ENCODE measurements at places on chromosomes 2 and 18.

GRCh38 chr2:164178835-164179465 is 442.3 kb downstream of the GRB14 start:
- DNase-seq, result no peak

DNA sequence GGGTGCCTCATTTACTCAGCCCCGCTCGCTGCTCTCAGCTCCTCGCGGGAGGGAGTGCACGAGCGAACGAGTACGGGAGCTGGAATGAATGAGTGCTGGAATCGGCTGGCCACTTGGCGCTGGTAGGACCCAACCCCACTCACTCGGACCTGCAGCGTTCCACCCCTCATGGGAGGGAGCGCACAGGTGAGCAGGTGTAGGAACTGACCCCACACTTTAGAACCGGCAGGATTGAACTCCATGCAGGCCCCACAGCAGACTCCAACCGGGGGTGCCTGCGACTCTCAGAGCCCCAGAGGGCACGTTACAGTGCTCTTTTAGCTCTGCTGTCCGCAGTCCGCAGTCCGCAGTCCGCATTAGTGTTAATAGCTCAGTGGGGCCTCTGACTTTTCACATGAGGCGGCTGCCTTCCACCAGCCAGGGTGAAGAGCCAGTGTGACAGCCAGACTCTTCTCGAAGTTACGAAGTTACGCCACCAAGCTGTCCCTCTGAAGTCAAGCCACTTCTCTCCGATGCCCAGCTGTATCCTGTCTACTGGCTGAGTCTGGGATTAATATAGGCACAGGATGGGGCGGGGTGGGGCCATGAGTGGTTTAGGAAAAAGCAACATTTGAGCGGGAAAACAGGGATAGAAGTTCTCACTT is 102.7 kb upstream of the ARHGAP15 start:
- no peak for DNase-seq

DNA sequence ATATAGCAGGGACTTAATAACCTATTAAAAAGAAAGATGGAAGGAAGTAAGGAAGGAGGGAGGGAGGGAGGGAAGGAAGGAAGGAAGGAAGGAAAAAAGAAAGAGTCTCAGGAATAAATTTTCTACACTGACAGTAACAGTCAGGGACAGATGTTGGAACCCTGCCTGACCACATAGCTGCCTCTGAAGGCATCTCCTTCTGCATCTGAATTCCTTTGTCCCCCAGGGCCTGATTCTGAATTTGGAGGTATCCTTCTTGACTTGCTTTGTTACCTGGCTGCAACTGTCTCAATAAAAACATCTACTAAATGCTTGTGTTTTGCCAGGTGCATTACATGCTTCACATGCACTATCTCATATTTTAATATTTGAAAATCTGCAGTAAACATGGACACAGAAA is 17.4 kb upstream of the LRATD1 start:
- DNase-seq, result no peak

- DNase-seq, result no peak
Observed at GRCh38 chr18:65938592-65939372, 188.0 kb downstream of the CDH7 start.

- DNase-seq, result no peak
Observed at GRCh38 chr2:215435280-215435869, 493 bp downstream of the FN1 start.

DNA sequence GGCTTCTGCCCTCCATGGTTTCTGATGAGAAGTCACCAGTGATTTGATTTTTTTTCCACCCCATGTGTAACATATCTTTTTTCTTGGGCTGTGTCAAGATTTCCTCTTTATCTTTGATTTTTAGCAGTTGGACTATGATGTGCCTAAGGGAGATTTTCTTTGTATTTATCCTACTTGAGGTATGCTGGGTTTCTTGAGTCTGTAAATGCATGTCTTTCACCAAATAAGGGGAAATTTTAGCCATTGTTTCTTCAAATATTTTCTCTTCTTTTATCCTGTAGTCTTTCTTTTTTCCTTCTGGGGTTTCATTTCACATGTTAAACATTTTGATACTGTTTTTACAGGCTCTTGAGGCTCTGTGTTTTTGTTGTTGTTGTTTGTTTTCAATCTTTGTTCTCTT is 33.7 kb upstream of the PLB1 start:
- DNase-seq, result no peak

- DNase-seq, result no peak
Observed at GRCh38 chr2:120869036-120869729, 133.5 kb downstream of the GLI2 start.

DNA sequence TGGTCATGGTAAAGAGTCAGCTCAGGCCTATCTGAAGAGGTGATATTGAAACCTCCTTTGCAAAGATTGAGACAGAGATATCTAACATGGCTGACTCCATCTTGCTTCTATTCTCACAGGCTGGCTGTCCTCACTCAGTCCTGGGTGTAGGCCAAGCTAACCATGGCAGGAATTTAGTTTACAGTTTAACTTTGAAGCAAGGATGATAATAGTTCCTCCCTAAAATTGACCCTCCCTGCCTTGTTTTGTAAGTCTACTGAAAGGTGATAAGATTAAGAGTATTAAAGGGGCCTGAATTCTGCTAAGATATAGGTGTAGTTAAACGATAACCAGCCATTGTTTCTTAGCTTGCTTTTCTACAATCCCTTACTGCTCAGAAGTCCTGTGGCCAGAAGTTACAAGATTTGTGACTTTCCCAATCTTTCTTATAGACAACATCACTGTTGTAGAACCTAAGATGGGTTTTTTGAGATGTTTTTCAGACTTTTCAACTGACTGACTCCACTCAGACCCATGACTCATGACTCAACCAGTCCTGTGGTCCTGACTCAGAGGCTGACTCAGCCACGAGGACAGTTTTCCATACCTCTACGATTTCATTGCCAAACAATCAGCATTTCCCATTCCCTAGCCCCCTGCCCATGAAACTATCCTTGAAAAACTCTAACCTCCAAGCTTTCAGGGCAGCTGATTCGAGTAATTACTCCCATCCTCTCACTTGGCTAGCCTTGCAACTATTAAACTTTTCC is 195.7 kb upstream of the SESTD1 start:
- DNase-seq, result no peak

DNA sequence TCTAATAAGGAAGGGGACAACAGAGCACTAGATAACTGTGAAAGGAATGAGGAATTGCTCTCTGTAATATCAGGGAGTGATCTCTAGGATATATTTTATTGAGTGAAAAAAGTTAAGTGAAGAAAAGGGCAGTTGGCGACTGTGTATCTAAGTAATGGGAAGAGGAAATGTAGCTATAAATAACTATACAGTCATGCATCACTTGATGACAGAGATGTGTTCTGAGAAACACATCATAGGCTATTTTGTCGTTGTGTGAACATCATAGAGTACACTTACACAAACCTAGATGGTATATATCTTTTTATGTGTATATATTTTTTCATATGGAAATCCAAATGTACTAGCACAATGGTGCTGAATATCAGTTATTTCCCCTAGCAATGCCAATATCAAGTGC is 329.3 kb downstream of the TXNL1 start:
- no peak for DNase-seq

DNA sequence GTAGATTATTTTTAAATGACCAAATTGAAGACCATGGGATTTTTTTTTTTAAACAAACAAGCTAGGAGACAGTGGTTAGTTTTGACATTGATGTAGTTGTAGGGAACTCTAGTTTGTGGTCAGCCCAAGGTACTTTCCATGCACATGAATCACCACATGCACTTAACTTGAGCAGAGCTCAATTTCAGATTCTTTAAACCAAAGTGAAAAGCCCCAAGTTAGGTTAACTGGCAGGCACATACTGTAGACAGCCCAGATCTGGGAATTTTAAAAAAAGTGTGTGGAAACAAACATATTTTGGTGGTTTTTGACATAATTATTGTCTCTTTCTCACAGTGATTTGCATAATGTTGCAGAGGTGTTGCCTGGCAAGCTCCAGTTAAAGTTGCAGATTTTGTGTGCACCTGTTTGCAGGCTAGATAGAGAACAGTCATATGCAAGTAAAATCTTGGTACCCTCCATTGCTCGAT is 88.4 kb downstream of the BCL2L11 start:
- DNase-seq, result no peak

- DNase-seq, result no peak
Observed at GRCh38 chr2:41572154-41572553, 475.7 kb upstream of the PKDCC start.

GRCh38 chr2:169066897-169067296 is 2.5 kb upstream of the DHRS9 start:
- no peak for DNase-seq

GRCh38 chr18:45621061-45621511 is 5.8 kb downstream of the SLC14A2 start:
- peak; percentile 65 for DNase-seq

DNA sequence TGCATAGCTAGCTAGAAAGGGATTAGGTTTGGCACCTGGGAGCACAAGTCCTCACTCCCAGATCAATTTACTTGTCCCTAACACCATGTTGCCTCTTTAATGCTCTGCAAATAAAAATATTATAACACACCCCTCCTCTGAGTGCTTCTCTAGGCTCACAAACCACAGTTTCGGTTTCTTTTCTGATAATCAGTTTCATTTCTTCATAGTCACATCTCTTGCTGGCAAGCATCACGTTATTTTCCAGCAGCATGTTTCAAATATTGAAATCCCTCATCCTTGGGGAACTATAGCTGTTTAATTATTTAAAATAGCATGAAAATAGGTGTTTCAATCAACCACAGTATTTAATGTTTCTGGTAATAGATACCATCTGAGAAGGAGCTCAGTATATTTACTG is 13.9 kb upstream of the SMCHD1 start:
- DNase-seq, result peak; percentile 68

DNA sequence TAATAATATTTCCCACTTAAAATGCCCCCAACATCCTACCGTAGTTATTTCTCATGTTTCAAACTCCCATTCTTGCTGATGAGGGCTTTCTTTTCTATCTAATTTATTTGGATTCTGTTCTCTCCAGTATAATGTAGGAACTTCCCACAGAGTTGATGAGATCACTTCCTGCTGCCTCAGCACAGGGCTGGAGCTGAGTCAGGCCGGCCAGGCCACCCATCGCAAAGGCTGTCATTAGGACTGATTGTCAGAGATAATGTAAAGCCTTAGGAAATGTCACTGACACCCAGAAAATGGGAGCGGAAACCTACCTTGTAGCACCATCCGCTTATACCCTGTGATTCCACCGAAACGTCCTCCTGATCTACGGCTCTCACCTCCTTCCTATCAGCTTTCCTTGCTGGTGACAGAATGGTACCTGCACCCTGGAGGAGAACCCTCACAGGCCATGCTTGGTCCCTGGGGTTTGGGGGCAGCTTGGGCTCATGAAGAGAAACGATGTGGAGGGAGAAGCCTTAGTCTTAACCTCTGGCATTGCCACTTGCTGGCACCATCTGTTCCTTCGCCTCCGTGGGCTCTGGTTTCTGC is 672.8 kb upstream of the ID2 start:
- DNase-seq, result peak; percentile 9

DNA sequence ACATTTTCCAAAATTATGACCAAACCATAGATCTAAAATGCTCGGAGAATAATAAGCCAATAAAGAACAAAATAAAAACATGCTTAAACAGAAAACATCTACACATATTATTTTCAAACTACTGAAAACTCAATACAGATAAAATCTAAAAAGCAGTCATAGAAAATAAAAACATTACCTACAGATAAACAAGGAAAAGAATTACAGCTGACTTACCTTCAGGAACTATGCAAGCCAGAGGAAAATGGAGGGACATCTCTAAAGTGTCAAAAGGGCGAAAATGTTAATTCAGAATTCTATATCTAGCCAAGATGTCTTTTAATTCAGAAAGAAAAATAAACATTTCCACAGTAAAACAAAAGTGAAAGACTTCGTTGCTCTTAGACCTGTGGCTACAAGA is 112.9 kb upstream of the GYPC start:
- no peak for DNase-seq

GRCh38 chr2:127486247-127487058 is 39.8 kb downstream of the IWS1 start:
- no peak for DNase-seq

- no peak for DNase-seq
Observed at GRCh38 chr2:225668606-225669266, 269.2 kb downstream of the NYAP2 start.

DNA sequence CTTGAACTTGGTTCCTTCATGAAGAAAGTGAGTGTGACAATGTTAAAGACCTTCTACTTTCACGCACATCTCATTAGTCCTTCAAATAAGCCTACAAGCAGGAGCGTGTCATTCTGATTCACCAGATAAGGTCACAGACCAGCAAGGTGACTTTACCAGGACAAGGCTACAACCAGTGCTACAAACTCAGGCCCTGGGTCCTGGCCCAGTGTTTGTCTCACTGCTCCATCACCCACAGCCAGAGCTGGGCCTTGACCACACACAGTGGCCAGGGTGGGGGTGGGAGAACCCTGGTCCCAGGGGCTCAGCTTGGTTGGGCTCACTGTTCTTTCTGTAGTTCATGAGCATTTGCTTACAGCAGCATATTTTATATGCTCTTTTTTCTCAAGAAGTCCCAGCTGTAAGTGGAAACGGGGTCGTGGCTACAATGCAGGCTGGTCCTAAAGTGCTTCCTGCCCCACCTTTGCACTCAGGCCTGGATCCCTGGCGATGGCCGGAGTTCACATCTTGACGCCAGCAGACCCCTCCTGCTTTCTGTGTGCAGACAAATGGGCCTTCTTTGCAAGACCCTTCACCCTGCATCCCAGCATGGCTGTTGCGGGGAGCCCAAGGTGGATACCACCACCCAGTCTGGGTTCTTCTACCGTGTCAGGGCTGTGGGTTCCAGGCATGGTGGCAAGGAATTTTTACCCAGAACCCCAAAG is 153.6 kb upstream of the EPAS1 start:
- no peak for DNase-seq

- no peak for DNase-seq
Observed at GRCh38 chr2:66694087-66694860, 259.3 kb downstream of the MEIS1 start.

DNA sequence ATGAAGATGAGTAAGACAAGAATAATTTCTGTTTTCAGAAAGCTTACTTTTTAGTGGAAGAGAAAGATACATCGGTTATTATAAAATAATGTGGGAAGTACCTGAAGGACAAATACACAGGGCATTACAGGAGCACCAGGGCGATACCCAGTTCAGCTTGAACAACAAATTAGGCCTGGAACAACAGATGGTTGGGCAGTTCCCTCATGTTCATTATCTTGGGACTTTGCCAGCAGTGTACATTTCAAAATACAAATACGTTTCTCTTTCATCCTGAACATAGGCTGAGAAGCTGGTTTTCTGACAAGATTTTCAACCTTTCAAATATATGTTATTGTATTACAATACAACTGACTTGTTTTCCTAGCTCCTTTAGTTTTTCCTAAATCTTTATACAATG is 79.6 kb downstream of the TGIF1 start:
- DNase-seq, result no peak

All from CD4-positive, alpha-beta T cell treated with Interferon alpha-2 for 1 hour (primary cell).